Stimulated activated CD8-positive, alpha-beta memory T cell treated with anti-CD3 and anti-CD28 coated beads, Interleukin-4, amount 100 ng/mL, for 1 hour (primary cell): ENCODE measurements at places on chromosomes 4 and X.

- no peak for DNase-seq
Measured at GRCh38 chr4:73341454-73341853, 62.6 kb upstream of the ALB start.

DNA sequence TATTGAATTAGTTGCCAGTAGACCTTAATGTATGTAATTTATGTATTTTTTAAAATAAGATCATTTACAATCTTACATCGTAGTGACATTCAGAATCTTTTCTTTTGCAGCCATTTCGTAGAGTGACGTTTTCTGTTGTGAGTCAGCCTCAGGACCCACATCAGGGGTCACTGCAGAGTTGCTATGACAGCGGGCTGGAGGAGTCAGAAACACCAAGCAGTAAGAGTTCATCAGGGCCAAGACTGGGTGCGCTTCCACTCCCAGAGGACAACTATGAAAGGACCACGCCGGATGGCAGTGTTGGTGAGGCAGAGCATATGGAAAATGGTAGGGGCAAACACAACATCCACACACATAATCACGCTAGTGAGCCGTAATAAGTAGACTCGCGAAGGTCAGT lies 199.9 kb downstream of the PCDH7 start:
- no peak for DNase-seq

DNA sequence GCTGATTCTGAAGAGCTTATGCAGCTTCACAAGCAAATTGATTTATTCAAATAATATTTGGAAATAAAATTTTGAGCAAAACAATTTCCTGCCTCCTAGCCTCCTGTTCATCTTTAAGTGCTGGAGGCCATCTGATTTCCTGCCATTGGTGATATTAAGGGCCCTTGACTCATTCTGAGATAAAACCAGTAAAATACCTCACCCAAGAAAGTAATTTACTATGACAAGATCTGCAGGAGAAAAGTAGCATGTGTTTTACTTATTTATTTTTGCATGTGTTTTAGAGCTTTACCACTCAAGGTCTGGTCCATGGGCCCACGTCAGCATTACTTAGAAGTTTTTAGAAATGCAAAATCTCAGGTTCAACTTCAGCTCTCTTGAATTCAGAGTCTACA lies 67.7 kb downstream of the DCLK2 start:
- DNase-seq, result no peak

- DNase-seq, result no peak
Measured at GRCh38 chr4:98623126-98623802, 35.1 kb downstream of the TSPAN5 start.

GRCh38 chr4:167544391-167544790 lies 310.1 kb upstream of the SPOCK3 start:
- no peak for DNase-seq

DNA sequence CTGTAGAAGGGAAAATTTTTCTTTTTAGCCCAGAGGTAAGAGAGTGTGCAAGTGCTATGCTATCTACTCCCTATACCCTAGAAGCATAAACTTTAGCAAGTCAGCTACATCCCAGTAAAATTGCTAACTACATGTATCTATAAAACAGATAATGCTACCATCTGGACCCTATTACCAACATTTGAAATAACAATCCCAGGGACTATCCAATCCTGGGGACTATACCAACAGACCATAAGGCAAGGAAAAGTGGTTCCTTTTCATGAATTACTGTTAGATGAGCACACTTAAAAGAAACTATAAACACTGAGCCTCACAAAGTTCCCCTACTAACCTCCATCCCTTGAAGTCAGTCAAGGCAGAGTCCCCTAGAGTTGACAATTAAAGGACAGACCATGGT lies 213.6 kb upstream of the VEGFC start:
- no peak for DNase-seq

DNA sequence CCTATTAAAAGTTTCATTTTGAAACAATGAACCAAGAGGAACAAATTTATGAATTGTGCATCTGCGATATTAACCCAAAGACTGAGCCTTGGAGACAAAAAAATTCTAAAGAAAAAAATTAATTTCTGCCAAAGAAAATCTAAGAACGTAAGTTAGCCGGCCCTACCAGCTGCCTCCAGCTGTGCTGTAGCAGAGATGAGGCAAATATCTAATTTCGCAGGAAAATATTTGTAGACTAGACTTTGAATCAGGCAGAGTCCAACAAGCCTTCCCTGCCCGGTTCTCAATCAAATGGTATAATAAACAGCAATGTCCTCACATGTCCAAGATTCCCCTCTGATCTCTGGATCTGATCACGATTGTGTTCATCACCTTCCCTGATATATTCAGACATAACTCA lies 21.2 kb upstream of the SMIM20 start:
- DNase-seq, result no peak

GRCh38 chr4:20684852-20685763 lies 15.2 kb upstream of the PACRGL start:
- no peak for DNase-seq

DNA sequence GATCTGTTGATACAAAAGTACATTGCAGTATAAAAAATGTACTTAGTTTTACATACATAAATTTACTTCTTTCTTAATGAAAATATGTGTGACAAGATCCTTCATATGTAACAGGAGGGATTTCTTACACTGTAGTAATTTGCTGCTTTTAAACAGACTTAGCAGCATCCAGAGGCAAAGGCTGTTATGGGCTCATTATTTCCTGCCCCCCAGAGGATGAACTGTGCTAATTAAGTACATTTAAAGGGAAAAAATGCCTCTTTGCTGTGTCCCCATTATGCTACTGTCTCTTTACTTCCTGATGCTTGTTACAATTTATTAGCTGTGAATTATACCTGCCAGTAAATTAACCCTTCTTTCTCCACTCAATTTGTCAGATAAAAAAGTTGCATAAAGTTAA lies 47.1 kb downstream of the NDST3 start:
- DNase-seq, result no peak

GRCh38 chr4:2792711-2793585 lies at the start of gene SH3BP2:
Gene SH3BP2, plus strand, starts transcription at chr4:2793085. Its CDS starts 27,533 bp downstream, at chr4:2820618.
- DNase-seq, result no peak

DNA sequence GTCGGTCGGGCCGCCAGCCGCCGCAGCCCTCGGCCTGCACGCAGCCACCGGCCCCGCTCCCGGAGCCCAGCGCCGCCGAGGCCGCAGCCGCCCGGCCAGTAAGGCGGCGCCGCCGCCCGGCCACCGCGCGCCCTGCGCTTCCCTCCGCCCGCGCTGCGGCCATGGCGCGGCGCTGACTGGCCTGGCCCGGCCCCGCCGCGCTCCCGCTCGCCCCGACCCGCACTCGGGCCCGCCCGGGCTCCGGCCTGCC lies 213 bp downstream of the NFKB1 start:
- DNase-seq, result no peak

GRCh38 chr4:80732010-80732409 lies 298.5 kb upstream of the BMP3 start:
- no peak for DNase-seq

GRCh38 chrX:100296183-100296753 lies 113.8 kb downstream of the PCDH19 start:
- DNase-seq, result no peak

DNA sequence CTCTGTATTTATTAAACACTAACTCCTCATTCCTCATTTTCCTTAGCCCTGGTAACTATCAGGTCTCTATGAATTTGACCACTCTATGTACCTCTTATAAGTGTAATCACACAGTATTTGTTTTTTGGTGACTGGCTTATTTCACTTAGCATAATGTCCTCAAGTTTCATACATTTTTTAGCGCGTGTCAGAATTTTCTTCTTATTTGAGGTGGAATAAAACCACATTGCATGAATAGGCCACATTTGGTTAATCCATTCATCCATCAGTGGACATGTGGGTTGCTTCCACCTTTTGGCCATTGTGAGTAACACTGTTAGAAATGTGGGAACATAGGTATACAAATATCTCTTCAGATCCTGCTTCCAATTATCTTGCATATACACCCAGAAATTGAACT lies 341.2 kb upstream of the BOD1L1 start:
- DNase-seq, result no peak

- DNase-seq, result no peak
Measured at GRCh38 chr4:40423735-40424134, 88.6 kb downstream of the CHRNA9 start.

DNA sequence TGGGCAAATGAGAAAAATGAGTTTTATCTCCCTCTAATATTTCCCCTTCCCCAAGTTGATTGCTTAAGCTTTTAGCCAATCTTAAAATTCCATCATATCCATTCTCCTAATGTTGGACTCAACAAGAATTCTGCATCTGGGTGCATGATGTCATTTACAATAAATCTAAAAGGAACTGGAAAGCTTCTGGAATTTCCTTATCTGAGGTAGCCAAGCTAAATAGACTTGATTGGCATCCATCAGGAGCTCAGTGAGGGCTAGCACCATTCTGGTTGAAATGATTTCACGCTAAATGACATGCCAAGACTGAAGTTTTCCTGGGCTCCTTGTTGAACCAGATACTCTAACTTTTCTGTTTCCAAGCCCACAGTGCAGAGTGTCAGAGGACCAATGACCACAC lies 110.3 kb upstream of the SCML1 start:
- no peak for DNase-seq

- no peak for DNase-seq
Measured at GRCh38 chrX:120732461-120732860, 102.6 kb upstream of the C1GALT1C1 start.

GRCh38 chr4:123624959-123625358 lies 228.4 kb downstream of the SPRY1 start:
- no peak for DNase-seq

- DNase-seq, result no peak
Measured at GRCh38 chr4:150931796-150932195, 83.3 kb downstream of the LRBA start.

- DNase-seq, result no peak
Measured at GRCh38 chrX:101429934-101430333, 21.9 kb downstream of the HNRNPH2 start.

DNA sequence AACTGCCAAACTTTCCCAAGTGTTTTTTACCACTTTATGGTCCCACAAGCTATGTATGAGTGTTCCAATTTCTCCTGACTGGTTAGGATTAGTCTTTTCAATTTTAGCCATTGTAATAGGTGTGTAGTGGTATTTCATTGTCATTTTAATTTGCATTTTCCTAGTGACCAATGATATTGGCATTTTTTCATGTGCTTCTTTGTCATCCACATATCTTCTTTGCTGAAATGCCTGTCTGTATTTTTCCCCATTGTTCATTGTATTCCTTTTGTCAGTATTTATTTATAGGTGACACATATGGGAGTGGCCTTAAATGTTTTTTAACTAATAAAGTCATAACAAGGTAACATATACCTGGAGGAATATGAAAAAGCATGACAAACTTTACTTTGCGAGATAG lies 9.2 kb upstream of the UBE2D3 start:
- no peak for DNase-seq

DNA sequence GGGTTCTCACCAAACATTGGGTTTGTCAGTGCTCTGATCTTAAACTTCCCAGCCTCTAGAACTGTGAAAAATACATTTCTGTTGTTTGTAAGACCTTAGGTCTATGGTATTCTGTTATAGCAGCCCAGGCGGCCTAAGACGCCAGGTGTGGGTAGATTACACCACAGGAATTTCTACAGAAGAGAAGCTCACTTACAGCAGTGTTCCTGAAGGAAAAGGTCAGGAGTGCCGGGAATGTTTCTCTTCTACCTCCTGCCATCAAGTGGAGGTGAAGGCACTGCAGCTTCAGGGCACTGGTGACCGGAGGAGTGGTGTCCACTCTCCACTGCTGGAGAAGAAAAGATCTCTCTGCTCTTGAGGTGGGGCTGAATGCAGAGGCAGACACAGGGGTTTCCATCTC lies 45.7 kb downstream of the FHDC1 start:
- no peak for DNase-seq

GRCh38 chr4:176781739-176782100 lies 11.0 kb downstream of the VEGFC start:
- no peak for DNase-seq

DNA sequence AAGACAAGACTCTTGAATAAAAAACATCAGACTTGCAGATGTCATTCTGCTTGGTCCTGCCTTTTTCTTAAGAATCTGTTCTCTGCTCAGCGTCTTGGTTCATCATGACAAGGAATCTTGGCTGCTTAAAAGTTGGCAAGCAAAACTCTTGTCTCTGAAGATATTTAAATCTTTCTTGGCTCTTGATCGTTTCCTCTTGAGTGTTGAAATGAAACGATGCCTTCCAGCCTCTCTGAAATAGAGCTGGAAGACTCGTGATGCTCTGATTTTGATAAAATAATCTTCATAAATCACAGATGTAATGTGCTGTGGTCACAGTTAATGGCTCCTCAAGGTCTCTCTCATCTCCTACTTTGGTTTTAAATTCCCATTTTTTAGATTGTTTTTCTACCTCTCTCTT lies 39.9 kb upstream of the TMEM192 start:
- no peak for DNase-seq

GRCh38 chrX:3370656-3371055 lies 24.2 kb upstream of the MXRA5 start:
- DNase-seq, result no peak

DNA sequence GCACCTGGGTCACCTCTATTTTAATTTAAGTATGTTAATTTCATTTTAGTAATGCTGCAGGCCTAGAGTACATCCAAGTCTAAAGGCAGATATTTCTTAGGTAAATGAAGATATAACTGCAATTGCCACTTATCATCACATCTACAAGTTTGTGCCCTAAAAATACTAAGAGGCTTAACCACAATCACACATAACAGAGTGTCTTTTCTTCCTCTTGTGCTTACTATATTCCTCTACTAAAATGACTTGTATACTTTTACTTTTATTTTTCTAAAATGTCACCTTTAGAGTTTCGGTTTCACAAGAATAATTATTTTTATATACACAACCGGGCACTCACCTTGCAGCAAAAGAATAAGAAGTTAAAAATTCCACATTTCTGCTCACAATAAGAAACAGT lies 77.9 kb downstream of the EFHC2 start:
- DNase-seq, result no peak

GRCh38 chrX:80667967-80668366 lies 141.7 kb downstream of the BRWD3 start:
- no peak for DNase-seq

DNA sequence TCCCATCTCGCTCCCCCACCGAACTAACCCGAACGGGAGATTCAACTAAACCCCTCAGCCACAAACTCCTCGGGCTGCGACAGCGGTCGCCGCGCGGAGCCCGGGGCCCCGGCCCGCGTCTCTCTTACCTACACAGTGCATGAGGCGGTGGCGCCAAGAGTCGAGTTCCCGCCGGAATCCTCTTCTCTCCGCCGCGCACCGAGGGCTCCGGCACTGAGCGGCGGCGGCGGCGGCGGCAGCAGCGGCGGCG lies 160 bp downstream of the LCORL start:
- DNase-seq, result no peak

GRCh38 chr4:3781193-3781886 lies 15.2 kb downstream of the ADRA2C start:
- DNase-seq, result no peak

- DNase-seq, result no peak
Measured at GRCh38 chr4:81666491-81666890, 194.8 kb upstream of the RASGEF1B start.
